ENCODE measurements at places on chromosomes 2 and 18. TPM values are rescaled to one million over a fixed set of nuclear protein-coding genes. Genes with fewer than 3 reads are reported as not detected.
A peak's percentile ranks its signal among the peaks of the same experiment; 100 is the strongest.

PLGLB2 gene
- 2.9 TPM for total RNA-seq

EIF2B4 gene
- 45.7 TPM for total RNA-seq

PFN4 gene
- total RNA-seq, result 0.41 TPM

- H3K36me3 ChIP-seq, result no peaks in the 10 kb centered on the region
- no peaks in the 10 kb centered on the region for H3K27me3 ChIP-seq
- no peak overlapping the region for H3K4me3 ChIP-seq
- H3K4me1 ChIP-seq, result no peaks in the 10 kb centered on the region
These were observed 1249.2 kb upstream of the ZEB2 start for GRCh38 chr2:145769011-145769716.

GRCh38 chr2:5885451-5886173 is 193.4 kb downstream of the SOX11 start:
- no peak overlapping the region for H3K4me3 ChIP-seq
- H3K4me1 ChIP-seq, result no peaks in the 10 kb centered on the region
- DNase-seq, result no peak
- H3K27me3 ChIP-seq, result no peaks in the 10 kb centered on the region
- no peak overlapping the region for H3K27ac ChIP-seq

DNA sequence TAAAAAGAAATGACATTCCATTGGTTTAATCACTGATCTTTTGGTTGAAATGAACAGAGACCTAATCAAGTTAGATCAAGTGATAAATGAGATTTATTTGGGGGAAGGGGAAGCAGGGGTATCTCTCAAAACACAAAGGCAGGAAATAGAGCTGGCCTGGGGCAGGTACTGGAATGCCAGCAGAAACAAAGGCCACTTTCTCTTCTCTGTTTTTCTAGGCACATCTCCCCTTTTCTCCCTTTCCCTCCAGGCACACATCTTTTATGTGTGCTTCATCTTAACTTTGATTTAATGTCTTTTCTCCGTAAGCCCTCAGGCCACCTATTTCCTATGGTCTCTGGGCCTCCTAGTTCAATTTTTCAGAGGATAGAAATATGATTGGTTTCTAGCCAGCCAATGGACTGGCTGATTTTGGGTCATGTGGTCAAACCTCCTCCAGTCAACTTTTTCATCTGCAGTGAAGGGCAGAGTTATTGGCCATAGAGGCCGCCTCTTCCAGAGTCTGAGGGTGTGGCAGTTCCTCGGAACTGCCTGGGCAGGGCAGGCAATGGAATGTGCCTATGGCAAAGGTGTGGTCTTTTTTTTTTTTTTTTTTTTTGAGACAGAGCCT is 58.9 kb upstream of the FAM136A start:
- no peaks in the 10 kb centered on the region for H3K36me3 ChIP-seq
- H3K27ac ChIP-seq, result no peak overlapping the region
- no peak for DNase-seq
- no peaks in the 10 kb centered on the region for H3K27me3 ChIP-seq
- no peak overlapping the region for H3K4me3 ChIP-seq

DNA sequence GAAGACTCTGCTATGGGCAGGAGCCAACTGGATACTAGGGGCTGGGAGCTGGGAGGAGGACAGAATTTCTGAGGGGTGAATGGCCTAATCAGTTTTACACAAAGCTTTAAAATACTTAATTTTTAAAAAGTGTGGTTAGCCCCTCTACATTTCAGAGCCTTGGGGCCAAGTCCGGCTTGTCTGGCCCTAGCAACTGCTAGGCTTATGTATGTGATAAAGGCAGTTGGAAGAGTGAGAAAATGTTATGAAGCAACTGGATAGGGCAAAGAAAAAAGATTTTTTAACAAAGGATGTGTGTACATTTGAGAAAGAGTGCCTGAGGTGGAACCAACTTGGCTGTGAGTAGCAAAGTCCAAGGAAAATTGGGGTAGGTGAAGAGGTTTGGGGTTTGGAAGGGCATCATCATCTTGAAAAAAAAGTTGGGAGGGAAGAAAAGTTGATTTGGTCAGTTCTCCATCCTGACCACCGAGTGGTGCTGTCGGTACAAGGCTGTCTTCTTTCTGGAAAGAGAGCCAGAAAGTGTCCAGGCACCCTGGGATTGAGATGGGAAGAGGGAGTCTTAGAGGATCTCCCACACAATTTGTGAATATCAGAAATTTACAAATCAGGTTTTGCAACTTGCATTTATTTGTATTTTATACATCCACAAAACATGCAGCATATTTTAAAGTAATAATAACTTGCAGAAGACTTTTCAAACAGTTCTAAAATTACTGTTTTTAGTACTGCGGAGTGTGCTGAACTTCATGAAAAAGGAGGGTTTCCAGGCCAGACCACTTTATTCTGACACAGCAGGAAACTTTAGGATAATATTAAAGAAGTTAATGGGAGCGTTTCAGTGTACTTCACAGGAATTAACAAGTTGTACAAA is 10.5 kb upstream of the CDK15 start:
- no peak overlapping the region for H3K4me3 ChIP-seq
- no peaks in the 10 kb centered on the region for H3K36me3 ChIP-seq
- H3K4me1 ChIP-seq, result no peaks in the 10 kb centered on the region

DNA sequence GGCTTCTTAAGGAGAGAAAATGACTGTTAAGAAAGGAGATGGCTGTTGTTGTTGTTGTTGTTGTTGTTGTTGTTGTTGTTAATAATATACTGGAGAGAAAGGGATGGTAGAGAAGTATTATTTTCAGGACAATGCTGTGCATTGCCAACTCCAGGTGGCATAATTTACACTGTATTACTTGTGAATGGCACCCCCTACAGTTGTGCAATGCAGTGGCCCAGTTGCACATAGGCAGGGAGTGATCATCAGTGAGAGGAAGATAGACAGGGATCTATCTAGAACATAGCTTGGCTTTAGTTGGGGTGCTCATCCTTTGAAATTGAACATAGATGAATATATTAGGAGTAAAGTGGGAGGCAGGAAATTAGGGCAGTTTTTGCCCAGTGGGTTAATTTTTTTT is 47.2 kb upstream of the TMEM163 start:
- H3K27me3 ChIP-seq, result no peaks in the 10 kb centered on the region
- no peak overlapping the region for H3K4me3 ChIP-seq
- no peaks in the 10 kb centered on the region for H3K4me1 ChIP-seq
- H3K27ac ChIP-seq, result no peak overlapping the region

SDC1 gene
- total RNA-seq, result 16.7 TPM

- peak overlapping the region; percentile 52 for H3K27ac ChIP-seq
- DNase-seq, result no peak
- H3K27me3 ChIP-seq, result no peaks in the 10 kb centered on the region
- H3K4me1 ChIP-seq, result no peaks in the 10 kb centered on the region
- no peaks in the 10 kb centered on the region for H3K36me3 ChIP-seq
- H3K4me3 ChIP-seq, result no peak overlapping the region
These were observed 34.7 kb downstream of the TRABD2A start for GRCh38 chr2:84846041-84846663.

DNA sequence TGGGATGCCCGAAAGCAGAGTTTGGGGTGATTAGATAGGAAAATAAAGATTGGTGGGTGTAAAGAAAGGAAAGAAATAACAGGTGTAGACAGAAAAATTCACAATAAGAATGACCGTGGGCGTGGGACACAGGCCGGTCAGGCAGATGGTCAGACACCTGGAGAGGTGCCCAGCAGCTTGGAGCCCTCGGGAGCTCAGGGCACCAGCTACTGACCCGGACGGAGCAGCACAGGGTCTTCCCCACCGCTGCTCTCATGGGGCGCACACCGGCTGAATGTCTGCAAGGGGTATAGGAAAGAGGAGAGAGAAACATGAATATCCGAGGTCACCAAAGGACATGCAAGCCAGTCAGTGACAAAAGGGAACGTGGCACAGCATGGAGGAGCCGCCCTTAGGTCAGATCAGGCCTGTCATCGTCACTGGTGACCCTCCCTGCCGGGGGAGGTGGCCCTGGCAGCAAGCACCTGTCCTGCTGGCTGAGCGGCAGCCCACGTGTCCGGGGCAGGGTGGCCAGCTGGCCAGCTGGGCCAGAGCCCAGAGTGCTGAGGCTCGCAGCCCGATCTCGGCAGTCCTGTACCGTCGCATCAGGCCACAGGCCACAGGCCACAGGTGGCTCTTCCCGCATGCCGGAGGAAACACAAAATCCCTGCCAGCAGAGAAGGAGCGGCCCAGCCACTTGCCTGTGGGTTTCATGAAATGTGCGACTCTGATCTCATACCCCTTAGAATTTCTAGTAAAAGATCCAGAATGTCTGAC is 112.0 kb upstream of the NDUFV2 start:
- DNase-seq, result no peak
- no peaks in the 10 kb centered on the region for H3K27me3 ChIP-seq
- no peak overlapping the region for H3K27ac ChIP-seq
- no peaks in the 10 kb centered on the region for H3K4me1 ChIP-seq

- no peak for DNase-seq
- no peaks in the 10 kb centered on the region for H3K27me3 ChIP-seq
- no peaks in the 10 kb centered on the region for H3K4me1 ChIP-seq
- no peak overlapping the region for H3K4me3 ChIP-seq
- H3K27ac ChIP-seq, result no peak overlapping the region
These were observed 41.7 kb downstream of the AKAIN1 start for GRCh38 chr18:5155218-5155906.

- H3K27me3 ChIP-seq, result no peaks in the 10 kb centered on the region
- no peak for DNase-seq
- no peak overlapping the region for H3K4me3 ChIP-seq
These were observed 1.4 kb downstream of the HTR2B start for GRCh38 chr2:231123362-231123898.

DNA sequence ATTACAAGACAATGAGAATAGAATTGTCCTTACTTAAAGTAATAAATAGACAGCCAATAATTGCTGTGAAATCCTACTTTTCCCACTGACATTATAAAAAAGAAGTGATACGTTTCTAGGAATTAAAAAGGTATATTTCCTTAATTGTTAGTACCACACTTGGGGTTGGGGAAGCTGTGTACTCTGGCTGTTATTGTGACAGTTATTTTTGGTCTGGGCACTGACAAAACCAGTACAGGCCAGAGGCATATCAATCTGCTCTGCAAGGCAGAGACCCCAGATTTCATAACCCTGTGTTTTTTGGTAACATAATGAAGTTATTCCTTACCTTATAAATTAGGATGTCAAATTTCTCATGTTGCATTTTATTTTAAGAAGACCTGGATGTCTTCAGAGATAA is 66.5 kb downstream of the RAB10 start:
- H3K4me1 ChIP-seq, result peaks cover 8% of the 10 kb centered on the region
- H3K4me3 ChIP-seq, result no peak overlapping the region

DNA sequence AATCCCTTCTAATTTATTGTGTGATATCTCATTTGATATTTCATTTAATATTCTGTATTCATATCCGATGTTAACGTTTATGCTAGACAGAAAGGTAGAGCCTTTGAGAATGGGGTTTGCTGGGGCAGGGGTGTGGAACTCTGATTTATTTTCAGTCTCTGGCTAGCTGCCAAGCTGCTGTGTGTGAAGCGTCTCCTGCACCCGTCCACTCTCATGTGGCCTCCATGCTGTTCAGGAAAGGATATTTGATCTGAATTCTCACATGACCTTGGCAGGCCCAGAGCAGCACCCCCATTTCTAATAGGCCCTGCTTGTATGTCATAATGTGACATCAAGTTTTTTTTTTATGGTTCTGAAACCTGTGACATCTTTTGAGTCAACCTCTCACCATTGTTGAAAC is 1.6 kb downstream of the IL1R1 start:
- no peaks in the 10 kb centered on the region for H3K27me3 ChIP-seq
- H3K36me3 ChIP-seq, result no peaks in the 10 kb centered on the region
- H3K4me3 ChIP-seq, result no peak overlapping the region
- peak overlapping the region; percentile 79 for H3K27ac ChIP-seq

DNA sequence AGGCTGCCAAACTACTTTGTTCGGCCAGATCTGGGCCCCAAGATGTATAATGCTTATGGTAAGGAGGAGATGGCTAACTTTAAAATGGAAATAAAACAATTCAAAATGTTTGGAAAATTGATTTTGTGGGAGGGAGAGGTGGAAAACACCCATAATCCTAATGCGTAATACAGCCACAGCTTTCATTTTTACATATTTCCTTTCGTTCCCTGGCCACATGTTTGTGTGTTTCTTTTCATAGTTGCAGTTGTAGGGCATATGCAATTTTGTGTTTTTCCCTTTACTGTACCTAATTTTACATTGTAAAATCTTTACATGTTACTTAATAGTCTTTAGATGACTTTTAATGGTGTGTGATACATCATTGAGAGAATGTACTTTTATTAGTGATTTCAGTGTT is 44.6 kb downstream of the KDM3A start:
- peaks cover 98% of the 10 kb centered on the region for H3K36me3 ChIP-seq
- H3K4me1 ChIP-seq, result peaks cover 9% of the 10 kb centered on the region
- DNase-seq, result no peak
- H3K27ac ChIP-seq, result peak overlapping the region; percentile 58

DNA sequence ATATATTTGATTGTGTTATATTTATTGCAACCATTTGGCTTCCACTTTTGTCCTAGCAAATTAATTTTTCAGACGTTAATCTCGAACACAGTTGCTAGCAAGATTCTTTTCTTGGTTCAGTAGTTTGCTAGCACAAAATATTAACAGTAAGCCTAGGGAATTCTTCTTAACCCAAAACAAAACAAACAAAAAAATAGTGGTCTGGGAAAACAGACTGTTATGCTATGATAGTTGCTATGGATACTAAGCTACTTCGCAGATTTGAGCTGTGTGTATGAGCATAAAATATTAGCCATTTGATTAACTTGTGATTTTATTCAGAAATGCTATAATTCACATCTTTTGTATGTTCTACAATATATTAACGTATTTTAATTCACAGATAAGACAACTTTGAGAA is 541.5 kb upstream of the NETO1 start:
- no peaks in the 10 kb centered on the region for H3K4me1 ChIP-seq
- no peaks in the 10 kb centered on the region for H3K27me3 ChIP-seq
- H3K27ac ChIP-seq, result no peak overlapping the region
- no peaks in the 10 kb centered on the region for H3K36me3 ChIP-seq
- no peak for DNase-seq

DSC2 gene
- 5.2 TPM for total RNA-seq

Measured in adrenal gland (tissue), 19 donors.